Neural progenitor cell (in vitro differentiated cells): ENCODE measurements at places on chromosomes 16 and 17. TPM values are rescaled to one million over a fixed set of nuclear protein-coding genes. Genes with fewer than 3 reads are reported as not detected.

- no peaks in the 10 kb centered on the region for H3K36me3 ChIP-seq
- no peak overlapping the region for H3K27ac ChIP-seq
- no peaks in the 10 kb centered on the region for H3K27me3 ChIP-seq
- peaks cover 17% of the 10 kb centered on the region for H3K4me1 ChIP-seq
- H3K4me3 ChIP-seq: no peak overlapping the region
These were observed 46.5 kb downstream of the KATNIP start for GRCh38 chr16:27596411-27596810.

DNA sequence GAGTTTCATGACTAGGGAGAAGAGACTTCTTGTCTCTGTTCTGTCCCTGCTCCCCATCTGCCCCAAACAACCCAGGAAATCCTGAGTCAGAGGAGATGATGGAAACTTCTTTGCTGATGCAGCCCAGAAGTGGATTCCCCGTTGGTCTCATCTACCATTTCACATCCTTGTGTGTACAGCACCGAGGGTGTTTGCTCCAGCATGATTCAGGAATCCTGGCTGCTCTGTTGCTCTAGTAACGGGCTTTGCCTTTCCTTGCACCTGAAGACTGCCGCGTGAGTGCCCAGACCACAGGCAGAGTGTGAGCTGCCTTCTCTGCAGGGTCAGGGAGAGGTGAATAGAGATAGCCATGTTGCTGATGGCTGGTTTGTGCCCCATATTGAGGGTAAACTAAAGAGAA lies 408.4 kb downstream of the CPPED1 start:
- no peak overlapping the region for H3K27ac ChIP-seq
- no peaks in the 10 kb centered on the region for H3K27me3 ChIP-seq
- no peaks in the 10 kb centered on the region for H3K36me3 ChIP-seq
- H3K4me1 ChIP-seq: no peaks in the 10 kb centered on the region
- DNase-seq: no peak
- H3K4me3 ChIP-seq: no peak overlapping the region

OR2C1 gene
- total RNA-seq: not detected in 2 replicates

GRCh38 chr17:44198721-44199552 lies 747 bp downstream of the ATXN7L3 start:
- peaks cover 7% of the 10 kb centered on the region for H3K4me1 ChIP-seq
- peak overlapping the region; percentile 87 for H3K4me3 ChIP-seq
- no peaks in the 10 kb centered on the region for H3K27me3 ChIP-seq
- peak; percentile 89 for DNase-seq
- peak overlapping the region; percentile 91 for H3K27ac ChIP-seq
- peaks cover 4% of the 10 kb centered on the region for H3K36me3 ChIP-seq

DNA sequence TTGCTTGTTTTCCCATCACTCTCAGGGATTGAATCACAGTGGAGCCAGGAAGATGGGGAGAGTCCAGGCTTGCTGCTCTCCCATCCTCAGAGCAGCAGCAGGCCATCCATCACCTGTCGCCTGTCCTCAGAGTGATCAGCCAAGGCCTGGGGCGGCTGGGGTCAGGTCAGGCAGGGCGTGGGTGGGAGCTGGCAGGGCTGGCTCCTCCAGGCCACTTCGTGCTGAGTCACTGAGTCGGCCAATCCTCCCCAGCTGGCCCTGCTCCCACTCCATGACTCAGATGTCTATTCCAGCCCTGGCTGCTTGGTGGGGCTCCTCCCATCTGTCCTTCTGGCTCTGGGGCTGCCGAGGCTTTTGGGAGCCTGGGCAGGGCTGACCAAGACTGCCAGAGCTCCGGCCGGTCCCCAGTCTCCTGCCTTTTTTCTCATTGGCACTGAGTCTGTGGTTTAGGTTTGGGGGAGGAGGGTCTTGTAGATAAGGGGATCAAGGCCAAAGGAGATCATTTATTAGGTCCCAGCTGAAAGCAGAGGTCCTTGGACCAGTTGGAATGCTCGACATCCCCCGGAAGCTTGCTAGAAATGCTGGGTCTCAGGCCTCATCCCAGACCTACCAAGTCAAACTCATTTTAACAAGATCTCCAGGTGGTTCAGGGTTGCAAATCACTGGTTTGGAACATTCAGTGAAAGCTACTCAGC lies 72.7 kb downstream of the ABCC1 start:
- H3K36me3 ChIP-seq: no peaks in the 10 kb centered on the region
- peaks cover 14% of the 10 kb centered on the region for H3K4me1 ChIP-seq
- H3K27me3 ChIP-seq: no peaks in the 10 kb centered on the region
- no peak overlapping the region for H3K4me3 ChIP-seq

TLCD2 gene
- total RNA-seq: 0.15 and 0.28 TPM in 2 replicates

ALOX15B gene
- 0.06 TPM in 1 of 2 replicates, not detected in the other for total RNA-seq

TOM1L1 gene
- 83.8 and 107 TPM in 2 replicates for total RNA-seq

DNA sequence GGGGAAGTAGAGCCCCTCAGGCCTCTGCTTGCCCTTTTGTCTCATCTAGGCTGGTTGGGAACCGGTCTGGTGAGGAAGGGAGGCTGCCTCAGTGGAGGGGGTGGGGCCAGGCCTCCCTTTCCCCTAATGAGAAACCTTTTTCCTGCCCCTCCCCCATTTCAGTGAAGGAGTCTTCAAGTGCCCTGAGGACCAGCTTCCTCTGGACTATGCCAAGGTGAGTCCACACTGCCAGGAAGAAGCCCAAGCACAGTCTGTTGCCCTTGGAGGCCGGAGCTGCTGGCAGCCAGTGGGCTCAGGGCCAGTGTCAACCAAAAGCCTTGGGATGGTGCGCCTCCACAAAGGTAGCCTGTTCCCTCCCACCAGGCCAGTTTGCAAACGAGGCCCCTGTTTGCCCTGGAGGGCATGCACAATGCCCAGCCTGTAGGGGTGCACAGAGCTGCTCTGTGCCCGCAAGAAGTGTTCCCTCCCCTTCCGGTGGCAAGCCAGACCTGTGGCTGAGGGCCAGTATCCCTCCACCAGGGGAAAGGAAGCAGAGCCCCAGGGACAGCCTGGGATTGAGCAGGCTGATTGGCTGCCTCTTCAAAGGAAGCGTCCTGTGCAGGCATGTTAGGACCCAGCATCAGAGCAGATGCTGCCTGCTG lies 3.4 kb downstream of the TRAF4 start:
- H3K4me3 ChIP-seq: peak overlapping the region; percentile 78
- H3K27me3 ChIP-seq: no peaks in the 10 kb centered on the region
- no peak for DNase-seq
- H3K27ac ChIP-seq: peak overlapping the region; percentile 41
- peaks cover 16% of the 10 kb centered on the region for H3K4me1 ChIP-seq

SHISA9 gene
- 2.5 and 3.0 TPM in 2 replicates for total RNA-seq

GRCh38 chr17:4759776-4760236 lies 11.9 kb upstream of the TM4SF5 start:
- H3K27me3 ChIP-seq: peaks cover 9% of the 10 kb centered on the region
- no peak overlapping the region for H3K4me3 ChIP-seq
- DNase-seq: no peak
- no peaks in the 10 kb centered on the region for H3K36me3 ChIP-seq

TP53TG3B gene
- not detected in 2 replicates for total RNA-seq

- H3K27me3 ChIP-seq: peaks cover 34% of the 10 kb centered on the region
- H3K4me3 ChIP-seq: peak overlapping the region; percentile 52
- no peaks in the 10 kb centered on the region for H3K36me3 ChIP-seq
- no peak overlapping the region for H3K27ac ChIP-seq
- no peak for DNase-seq
These were observed 640 bp upstream of the NAGLU start for GRCh38 chr17:42535155-42536047.

DNA sequence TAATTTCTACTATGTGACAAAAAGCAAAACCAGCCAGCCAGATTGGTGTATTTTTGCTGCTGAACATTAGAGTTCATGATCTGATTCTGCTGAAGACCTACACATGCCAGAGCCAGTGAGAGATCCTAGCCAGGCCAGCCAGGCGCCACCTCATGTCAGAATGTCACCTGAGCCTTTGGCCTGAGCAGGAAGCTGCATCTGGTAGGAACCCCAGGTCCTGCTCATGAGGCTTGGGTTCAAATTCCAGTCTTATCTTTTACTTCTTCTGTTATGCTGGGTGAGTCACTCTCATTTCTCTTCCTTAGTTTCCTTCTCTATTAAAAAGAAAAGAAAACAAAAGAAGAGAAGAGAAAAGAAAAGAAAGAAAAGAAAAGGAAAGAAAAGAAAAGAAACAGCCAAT lies 585.1 kb upstream of the CDH5 start:
- no peaks in the 10 kb centered on the region for H3K27me3 ChIP-seq
- DNase-seq: no peak
- no peak overlapping the region for H3K4me3 ChIP-seq

- H3K4me1 ChIP-seq: peaks cover 10% of the 10 kb centered on the region
- no peaks in the 10 kb centered on the region for H3K27me3 ChIP-seq
- H3K4me3 ChIP-seq: no peak overlapping the region
- no peaks in the 10 kb centered on the region for H3K36me3 ChIP-seq
These were observed 23.6 kb downstream of the MILR1 start for GRCh38 chr17:64472564-64472963.

DNA sequence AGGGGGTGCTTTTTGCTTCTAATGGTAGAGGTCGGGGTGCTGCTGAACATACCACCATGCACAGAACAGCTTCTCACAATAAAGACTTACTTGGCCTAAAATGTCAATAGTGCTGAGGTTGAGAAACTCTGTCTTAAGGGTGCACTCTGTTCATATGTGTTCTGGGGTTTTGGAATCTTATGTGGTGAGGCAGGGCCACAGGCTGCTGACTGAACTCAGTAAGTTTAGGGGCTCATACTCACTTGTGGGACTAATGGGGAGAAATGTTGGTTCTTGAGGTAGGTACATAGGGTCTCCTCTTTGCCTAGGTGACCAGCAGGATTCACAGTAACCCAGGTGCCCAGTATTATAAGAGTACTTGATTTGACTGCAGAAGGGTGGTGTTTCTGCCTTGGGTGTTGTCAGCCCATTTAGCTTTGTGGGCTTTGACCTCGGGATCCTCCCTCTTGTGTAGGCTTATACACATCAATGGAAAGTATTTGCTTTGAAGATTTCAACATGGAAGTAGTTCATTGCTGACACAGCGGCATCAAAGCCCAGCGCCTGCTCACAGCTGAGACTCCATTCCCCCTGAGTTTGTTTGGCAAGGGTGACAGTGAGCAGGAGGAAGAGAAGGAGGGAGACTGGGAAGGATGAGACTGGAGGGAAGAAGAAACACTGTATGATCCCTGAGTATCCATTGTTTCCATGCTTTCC lies 17.2 kb downstream of the SLC7A6 start:
- no peak overlapping the region for H3K27ac ChIP-seq
- no peaks in the 10 kb centered on the region for H3K4me1 ChIP-seq
- no peaks in the 10 kb centered on the region for H3K36me3 ChIP-seq
- H3K27me3 ChIP-seq: no peaks in the 10 kb centered on the region

DNA sequence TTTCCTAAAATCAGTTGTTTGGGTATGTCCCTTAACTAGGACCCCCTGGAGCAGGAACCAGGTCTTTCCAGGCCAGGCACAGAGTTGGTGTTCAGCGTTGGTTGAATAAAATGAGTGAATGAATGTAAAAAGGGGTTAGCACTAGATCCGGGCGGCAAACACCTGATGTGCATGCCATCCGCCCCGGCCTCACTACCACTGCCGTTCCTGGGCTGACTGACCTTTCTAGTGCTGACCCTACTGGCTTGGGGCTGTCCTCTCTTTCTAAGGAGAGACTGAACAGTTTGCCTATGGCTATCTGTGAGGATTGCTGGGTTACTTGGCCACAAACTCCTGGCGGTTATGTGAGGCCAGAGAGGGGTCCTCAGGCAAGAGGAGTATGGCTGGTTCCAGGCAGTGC lies 10.1 kb upstream of the PHF12 start:
- H3K4me3 ChIP-seq: no peak overlapping the region
- H3K27ac ChIP-seq: no peak overlapping the region
- no peak for DNase-seq
- no peaks in the 10 kb centered on the region for H3K4me1 ChIP-seq
- H3K36me3 ChIP-seq: no peaks in the 10 kb centered on the region
- H3K27me3 ChIP-seq: no peaks in the 10 kb centered on the region
